Activated CD4-positive, alpha-beta memory T cell treated with anti-CD3 and anti-CD28 coated beads, Interleukin-2, amount 10 ng/mL, durations not matched to agents 7 days and 5 days (primary cell): ENCODE measurements at places on chromosomes 4 and X. TPM values are rescaled to one million over a fixed set of nuclear protein-coding genes. Genes with fewer than 3 reads are reported as not detected.

Gene RAB9B
- 0.45 TPM for total RNA-seq

Gene ARMCX2
- total RNA-seq: 2.5 TPM

- H3K36me3 ChIP-seq: peaks cover 2% of the 10 kb centered on the region
- no peak overlapping the region for H3K4me3 ChIP-seq
- no peak overlapping the region for H3K27ac ChIP-seq
- DNase-seq: no peak
Observed at GRCh38 chrX:140507982-140508305, 3.1 kb upstream of the SOX3 start.

DNA sequence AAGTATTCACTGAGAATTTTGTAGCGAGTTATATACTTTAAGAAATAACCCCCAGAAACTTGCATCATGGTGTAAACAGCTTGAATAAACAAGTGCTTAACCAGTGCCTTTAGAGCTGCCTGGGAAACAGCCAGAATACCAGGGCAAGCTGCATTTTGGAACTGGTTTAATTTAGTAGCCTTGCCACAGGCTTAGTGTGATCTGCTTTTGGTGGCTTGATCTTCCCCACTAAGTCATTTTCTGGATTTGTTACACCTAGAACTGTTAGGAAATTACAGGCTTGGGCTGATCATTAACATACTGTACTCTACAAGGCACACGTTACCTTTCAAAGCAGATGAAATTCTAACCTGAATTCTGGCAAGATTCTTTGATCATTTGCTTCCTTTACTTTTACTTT is 35.4 kb downstream of the NPNT start:
- H3K36me3 ChIP-seq: no peaks in the 10 kb centered on the region
- no peak for DNase-seq
- no peaks in the 10 kb centered on the region for H3K4me1 ChIP-seq
- no peaks in the 10 kb centered on the region for H3K27me3 ChIP-seq
- no peak overlapping the region for H3K4me3 ChIP-seq
- H3K27ac ChIP-seq: no peak overlapping the region

DNA sequence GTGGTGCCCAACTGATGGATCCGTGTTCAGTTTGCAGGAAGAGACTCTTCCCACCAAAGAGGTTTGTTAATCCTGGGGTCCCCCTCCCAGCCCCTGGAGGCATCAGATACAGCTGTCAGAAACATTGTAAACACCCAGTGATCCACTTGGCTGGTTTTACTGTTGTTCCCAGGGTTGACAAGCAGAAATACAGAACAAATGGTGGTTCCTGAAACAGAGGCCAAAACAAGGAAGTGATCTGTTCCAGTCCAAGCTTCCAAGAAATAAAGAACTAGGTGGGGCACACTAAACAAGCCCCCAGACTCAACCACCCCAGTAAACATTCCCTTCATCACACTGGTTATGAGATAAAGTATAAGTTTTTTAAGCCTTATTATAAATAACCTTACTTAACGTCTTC is 1.4 kb downstream of the TMLHE start:
- DNase-seq: no peak
- peak overlapping the region; percentile 93 for H3K4me3 ChIP-seq
- no peaks in the 10 kb centered on the region for H3K27me3 ChIP-seq
- H3K4me1 ChIP-seq: peaks cover 18% of the 10 kb centered on the region
- no peak overlapping the region for H3K27ac ChIP-seq

- H3K27me3 ChIP-seq: no peaks in the 10 kb centered on the region
- no peak for DNase-seq
- H3K36me3 ChIP-seq: no peaks in the 10 kb centered on the region
Observed at GRCh38 chr4:147109800-147110199, 164.1 kb upstream of the TTC29 start.

- DNase-seq: no peak
- no peak overlapping the region for H3K4me3 ChIP-seq
- H3K4me1 ChIP-seq: no peaks in the 10 kb centered on the region
- H3K36me3 ChIP-seq: no peaks in the 10 kb centered on the region
Observed at GRCh38 chr4:149347139-149347538, 468.5 kb downstream of the IQCM start.

GRCh38 chr4:117796677-117797076 is 237.6 kb upstream of the NDST3 start:
- H3K27ac ChIP-seq: no peak overlapping the region
- H3K27me3 ChIP-seq: no peaks in the 10 kb centered on the region
- DNase-seq: no peak
- H3K4me3 ChIP-seq: no peak overlapping the region
- no peaks in the 10 kb centered on the region for H3K36me3 ChIP-seq
- no peaks in the 10 kb centered on the region for H3K4me1 ChIP-seq

DNA sequence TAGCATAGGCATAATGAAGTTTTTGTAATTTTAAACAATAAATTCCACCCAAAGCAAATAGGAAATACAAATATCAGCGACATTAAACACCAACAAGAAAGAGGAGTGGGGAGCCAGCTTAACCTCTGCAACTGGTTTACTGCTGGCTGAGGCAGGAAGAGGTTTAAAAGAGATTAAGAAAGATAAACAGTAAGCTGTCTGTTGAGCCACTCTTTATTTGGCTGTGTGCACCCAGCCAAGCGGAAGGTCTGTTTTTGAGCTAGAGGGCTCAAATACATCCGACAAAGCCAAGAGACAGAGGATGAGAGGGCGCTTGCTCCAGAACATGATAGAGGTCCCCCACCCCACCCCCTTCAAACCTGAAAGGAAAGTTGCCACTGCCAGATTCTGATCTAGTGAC is 191.4 kb downstream of the MGST2 start:
- H3K27ac ChIP-seq: peak overlapping the region; percentile 36
- H3K4me3 ChIP-seq: no peak overlapping the region
- peaks cover 8% of the 10 kb centered on the region for H3K27me3 ChIP-seq
- peaks cover 45% of the 10 kb centered on the region for H3K4me1 ChIP-seq
- peak; percentile 35 for DNase-seq
- H3K36me3 ChIP-seq: no peaks in the 10 kb centered on the region
